ENCODE measurements at places on chromosomes 6 and 20.
A peak's percentile ranks its signal among the peaks of the same experiment; 100 is the strongest.

DNA sequence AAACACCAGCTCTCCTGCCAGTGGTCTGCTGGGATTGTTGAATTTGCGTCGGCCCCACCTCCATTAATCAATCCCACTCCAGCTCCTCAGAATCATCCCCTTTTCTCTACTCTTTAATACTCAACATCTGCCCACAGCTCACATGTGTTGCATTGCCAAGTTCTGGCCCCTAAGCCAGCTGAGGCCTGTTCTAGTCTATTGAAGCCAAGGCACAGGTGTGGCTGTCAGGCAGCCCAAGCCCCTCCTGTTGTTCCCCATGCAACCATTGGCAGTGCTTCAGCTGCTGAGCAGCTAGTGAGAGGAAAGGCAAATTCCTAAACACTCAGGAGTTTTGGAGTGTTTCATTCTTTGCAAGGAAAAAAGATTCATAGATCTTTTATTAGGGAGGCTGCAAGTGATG lies 128.0 kb upstream of the NT5E start:
- DNase-seq = no peak

- no peak for DNase-seq
Observed at GRCh38 chr20:53077373-53078205, 105.4 kb downstream of the TSHZ2 start.

GRCh38 chr20:49612127-49612738 lies 44.3 kb upstream of the PTGIS start:
- DNase-seq = no peak

GRCh38 chr6:13916230-13916944 lies 8.4 kb upstream of the RNF182 start:
- no peak for DNase-seq

- peak; percentile 22 for DNase-seq
Observed at GRCh38 chr6:151475653-151476523, 17.9 kb upstream of the CCDC170 start.

DNA sequence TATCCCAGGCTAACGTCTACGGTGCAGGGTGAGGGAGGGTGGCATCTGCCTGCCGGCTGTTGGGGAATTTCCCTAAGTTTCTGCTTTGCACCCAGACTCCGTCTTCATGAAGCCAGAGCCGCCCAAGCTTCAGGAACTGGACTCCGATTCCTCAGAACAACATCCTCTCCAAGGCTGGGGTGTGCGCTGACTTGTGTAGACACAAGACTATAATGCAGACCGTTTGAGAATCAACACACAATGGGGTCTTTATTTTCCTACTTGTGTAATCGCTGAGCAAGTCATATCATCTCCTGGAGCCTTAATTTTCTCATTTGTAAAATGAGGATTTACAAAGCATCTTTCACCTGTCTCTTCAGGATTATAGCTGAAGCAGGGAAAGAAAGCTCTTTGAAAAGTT lies 160.5 kb upstream of the AGPAT4 start:
- no peak for DNase-seq

DNA sequence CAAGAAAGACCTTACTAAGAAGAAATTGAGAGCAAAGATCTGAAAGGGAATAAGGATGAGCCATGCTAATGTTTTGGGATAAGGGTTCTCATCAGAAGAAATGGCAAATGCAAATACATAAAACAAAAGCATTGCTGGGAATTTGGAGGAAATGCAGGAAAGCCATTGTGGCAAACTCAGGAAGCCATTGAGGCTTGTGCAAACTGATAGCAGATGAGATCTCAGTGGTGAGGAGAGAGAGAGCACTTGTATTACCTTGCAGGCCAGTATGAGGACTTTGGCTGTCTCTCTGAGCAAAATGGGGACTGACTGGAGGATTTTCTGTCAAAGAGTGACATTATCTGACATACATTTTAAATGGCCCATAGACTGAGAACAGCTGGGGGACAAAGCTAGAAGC lies 103.0 kb downstream of the ADGRB3 start:
- DNase-seq = no peak

GRCh38 chr20:59775687-59776055 lies 157.8 kb downstream of the SYCP2 start:
- DNase-seq = no peak

DNA sequence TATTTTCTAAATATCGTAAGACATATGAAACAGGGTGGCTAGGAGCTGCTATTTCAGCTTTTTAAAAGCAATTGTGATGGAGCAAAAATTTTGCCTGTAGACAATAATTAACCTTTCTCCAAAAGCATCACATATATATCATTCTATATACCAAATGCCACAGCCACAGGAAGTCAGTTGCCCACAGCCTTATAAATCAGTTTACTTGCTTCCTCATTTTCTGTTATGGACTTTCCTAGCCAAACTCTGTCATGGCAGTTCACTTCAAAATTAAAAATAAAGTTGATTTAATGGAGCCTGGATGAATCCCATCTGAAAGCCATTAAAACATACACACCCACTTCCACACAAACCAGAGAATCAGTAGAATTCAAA lies 93.4 kb upstream of the NHSL1 start:
- no peak for DNase-seq
